ENCODE measurements at places on chromosomes 7 and 10.

DNA sequence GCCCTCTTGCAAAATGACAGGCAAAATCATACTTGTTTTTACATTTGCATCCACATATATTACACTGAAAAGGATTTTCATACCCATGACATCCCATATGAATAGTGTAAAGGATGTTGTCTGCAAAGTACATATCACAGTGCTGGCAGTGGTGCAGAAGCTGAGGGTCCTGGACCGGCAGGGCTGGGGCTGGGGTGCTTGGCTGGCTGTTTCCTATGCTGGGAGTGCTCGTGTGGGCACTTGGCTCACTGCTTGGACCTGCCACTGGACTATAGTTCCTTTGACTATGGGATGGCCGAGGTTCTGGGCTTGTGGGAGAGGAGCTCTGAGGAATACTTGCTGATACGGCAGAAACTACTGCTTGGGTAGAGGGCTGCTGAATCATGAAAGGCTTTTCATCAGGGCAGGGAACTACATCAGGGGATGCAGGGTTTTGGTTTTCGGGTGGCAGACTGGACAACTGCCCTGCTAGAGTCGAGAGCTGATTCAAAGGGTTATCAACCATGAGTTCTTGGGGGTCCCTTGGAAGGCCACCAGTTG is 13.7 kb downstream of the PSTK start:
- no peak for DNase-seq

DNA sequence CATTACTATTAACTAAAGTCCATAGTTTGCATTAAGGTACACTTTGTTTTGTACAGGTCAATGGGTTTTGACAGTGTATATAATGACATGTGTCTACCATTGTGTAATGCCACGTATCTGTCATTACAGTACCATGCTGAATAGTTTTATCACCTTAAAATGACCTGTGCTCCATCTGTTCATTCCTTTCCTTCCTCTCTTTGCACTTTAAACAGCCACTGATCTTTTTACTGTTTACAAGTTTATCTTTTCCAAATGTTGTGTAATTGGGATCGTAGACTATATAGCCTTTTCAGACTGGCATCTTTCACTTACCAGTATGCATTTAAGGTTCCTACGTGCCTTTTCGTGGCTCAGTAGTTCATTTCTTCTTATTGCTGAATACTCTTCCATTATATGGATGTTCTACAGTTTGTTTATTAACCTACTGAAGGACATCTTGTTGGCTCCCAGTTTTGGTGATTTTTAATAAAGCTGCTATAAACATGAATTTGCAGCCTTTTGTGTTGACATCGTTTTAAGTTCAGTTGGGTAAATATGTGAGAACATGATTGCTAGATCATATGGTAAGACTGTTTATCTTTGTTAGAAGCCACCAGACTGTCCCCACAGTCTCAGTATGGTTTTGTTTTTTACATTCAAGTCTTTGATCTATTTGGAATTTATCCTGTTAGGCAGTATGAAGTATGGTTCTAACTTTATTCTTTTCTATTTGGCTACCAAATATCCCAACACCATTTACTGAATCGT is 24.7 kb downstream of the STAM start:
- DNase-seq: no peak

GRCh38 chr7:33640741-33641140 is 264.6 kb upstream of the BMPER start:
- DNase-seq: no peak

DNA sequence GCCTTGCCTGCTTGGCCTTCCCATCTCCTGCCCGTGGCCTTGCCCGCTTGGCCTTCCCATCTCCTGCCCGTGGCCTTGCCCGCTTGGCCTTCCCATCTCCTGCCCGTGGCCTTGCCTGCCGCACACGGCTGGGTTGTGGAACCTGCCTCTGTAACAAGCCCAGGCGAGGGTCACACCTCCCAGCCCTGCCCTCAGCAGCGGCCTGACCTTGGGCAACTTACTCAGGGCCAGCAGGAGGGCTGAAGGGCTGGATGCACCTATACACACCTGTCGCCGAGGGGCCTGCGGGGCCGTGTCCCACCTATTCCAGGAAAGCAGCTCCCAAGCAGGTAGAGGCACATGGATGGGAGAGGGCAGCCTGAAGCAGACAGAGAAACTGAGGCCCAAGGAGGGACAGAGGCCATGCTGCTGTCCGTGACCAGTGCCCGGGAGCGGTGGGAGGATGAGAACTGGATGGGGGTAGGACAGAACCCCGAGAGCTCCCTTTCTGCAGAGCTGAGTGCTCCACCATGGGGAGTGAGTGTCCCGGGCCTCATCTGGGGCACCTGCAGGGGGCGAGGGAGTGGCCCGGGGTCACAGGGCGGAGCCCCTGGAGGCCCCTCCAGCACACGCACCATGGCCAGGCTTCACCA is 277.6 kb downstream of the ELFN1 start:
- DNase-seq: no peak

DNA sequence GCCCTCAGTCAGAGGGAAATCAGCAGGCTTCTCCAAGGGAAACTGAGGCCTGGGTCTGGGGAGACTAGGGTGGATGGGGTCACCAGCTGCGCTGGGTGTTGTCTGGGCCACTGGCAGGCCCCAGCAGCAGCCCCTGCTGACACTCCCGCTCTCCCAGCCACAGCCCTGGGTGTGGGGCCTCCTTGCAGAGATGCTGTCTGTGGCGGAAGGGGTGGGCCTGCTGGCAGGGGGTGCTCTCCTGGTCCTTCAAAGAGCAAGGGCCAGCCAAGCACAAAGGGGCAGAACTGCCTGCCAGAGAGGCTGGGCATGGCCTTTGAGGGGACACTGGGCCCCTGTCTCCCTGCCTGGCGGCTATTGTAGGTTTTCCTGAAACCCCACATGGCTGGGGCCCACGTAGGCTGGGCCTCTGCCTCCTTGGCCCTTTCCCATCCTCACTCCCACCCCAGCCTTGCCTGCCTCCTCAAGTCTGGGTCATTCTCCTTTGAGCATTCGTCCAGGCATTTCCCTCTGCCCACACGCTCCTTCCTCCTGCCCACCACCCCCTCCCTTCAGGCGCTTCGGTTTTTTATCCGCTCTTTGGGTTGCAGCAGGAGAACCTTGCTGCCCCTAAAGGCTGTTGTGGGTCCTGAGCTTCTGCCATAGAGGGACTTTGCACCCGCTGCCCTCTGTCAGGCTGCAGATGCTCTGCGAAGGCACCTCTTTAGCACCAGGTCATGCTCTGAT is 9.1 kb downstream of the COL13A1 start:
- DNase-seq: no peak

DNA sequence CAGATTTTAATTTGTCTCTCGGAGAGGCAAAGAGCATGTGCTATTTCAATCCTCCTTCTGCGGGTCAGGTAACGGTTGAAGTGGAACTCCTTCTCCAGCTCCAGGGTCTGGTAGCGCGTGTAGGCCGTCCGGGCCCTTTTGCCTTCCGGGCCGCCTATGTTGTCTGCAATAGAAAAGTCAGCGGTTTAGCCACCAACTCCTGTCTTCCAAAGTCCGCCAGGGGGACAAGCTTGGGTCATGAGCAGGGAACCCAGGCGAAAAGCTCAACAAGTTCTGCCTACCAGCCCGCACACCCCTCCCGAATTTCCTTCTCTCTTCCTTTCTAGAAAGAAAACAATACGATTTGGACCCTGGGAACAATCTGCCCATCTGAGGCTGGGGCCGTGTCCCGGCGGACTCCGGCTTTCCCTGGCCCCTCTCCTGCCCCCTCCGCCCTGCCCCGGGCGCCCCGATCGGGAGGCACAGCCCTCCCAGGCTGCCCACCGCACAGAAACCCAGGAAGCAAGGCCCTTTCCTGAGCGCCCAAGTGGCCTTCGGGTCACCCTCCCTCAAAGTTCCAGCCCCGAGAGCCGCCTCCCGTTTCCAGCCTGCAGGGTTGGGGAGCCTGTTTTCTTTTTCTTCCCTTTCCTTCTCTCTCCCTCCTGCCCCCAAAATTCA is 1.4 kb downstream of the HOXA5 start:
- no peak for DNase-seq

DNA sequence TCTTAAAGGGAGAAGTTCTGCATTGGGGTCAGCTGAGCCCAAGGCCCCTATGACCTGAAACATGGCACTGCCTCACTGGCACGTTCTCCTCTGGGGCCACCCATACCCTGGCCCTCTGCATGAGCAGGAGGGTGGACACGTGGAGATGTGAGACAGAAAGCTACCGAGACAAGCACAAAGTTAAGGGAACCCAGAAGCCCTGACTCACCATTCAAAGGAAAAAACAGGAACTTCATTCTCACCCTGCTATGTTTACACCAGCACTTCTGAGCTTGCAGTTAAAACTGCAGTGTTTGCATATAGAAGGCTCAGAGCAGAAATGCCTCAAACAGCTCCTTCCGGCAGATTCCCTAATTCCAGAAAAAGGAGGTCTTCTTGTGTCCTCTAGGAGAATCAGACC is 41.7 kb downstream of the DENND11 start:
- no peak for DNase-seq

DNA sequence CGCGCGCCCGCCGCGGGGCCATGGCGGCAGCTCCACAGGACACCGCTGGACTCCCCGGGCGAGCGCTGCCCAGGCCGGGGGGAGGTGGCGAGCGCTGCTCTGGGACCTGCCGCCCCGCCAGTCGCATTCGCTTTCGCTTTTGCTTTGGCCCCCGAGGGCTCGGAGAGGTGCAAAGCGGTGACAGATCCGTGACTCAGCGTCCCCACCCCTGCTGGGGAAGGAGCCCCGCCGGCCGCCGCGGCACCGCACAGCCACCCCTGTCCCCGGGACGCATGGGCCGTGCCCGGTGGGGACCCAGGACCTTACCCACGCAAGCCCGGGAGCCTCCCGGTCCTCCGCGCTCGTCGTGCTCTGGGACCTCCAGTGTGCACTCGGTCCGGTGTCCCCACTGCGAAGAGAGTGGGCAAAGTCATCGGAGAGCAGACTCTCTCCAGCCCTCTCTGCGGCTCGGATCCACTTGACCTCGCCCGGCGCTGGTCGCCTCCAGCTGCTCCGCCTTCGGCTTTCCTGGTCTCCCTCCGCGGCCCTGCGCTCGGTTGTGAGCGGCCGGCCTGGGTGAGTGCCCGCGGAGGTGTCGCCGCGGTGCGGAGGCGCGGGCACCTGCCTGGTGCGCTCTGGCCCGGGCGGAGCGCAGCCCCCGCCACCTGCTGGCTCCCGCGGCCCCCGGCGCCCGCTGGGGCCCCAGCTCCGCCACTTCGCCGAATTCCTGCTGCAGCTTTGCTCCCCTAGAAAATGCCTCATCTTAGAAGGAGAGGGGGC is at the start of gene IL15RA:
TSS of gene IL15RA (minus strand) at position 73 of the 759 bp plus-strand sequence. CDS start at position 22, 51 bp downstream.
- DNase-seq: peak; percentile 76

- no peak for DNase-seq
Observed at GRCh38 chr10:83214136-83214535, 925.2 kb upstream of the GHITM start.

GRCh38 chr7:97460433-97460832 is 271.5 kb upstream of the TAC1 start:
- DNase-seq: no peak

DNA sequence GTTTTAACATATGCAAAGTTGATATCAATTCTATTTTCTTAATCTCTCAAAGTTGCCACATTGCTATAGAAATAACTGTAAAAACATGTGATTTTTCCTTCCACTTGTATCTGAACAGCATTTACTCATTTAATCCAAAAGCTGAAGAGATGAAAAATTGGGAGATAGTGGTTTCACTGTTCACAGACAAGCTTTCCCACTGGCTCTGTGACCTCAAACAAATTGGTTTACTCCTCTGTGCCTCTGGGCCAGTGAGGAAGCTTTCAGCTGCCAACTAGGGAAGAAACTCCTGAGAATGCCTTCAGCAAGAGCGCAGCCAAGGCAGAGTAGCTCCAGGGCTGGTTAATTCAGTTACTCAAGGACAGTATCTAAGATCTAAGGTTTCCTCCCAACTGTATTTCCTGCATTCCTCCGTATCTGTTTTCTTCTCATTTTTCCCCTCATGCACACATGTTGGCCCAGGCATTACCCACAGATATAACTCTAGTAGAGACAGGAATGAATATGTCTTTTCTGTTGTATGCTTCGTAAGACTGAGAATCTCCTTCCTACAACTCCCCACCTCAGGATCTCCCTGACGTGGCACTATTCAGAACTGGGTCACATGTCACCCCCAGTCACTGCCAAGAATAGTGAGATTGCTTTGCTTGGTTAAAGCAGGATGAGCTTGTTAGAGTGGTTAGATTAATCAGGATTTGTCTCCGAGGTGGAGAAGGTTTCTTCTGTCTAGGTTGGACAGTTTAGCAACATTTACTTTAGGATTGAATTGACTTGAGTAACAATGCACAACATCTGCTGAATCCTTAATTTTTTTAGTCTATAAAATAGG is 315.7 kb downstream of the NRG3 start:
- DNase-seq: no peak
